Stimulated activated CD8-positive, alpha-beta memory T cell treated with anti-CD3 and anti-CD28 coated beads, Interleukin-4, amount 100 ng/mL, for 24 hours (primary cell): ENCODE measurements at places on chromosomes 5 and 9.

DNA sequence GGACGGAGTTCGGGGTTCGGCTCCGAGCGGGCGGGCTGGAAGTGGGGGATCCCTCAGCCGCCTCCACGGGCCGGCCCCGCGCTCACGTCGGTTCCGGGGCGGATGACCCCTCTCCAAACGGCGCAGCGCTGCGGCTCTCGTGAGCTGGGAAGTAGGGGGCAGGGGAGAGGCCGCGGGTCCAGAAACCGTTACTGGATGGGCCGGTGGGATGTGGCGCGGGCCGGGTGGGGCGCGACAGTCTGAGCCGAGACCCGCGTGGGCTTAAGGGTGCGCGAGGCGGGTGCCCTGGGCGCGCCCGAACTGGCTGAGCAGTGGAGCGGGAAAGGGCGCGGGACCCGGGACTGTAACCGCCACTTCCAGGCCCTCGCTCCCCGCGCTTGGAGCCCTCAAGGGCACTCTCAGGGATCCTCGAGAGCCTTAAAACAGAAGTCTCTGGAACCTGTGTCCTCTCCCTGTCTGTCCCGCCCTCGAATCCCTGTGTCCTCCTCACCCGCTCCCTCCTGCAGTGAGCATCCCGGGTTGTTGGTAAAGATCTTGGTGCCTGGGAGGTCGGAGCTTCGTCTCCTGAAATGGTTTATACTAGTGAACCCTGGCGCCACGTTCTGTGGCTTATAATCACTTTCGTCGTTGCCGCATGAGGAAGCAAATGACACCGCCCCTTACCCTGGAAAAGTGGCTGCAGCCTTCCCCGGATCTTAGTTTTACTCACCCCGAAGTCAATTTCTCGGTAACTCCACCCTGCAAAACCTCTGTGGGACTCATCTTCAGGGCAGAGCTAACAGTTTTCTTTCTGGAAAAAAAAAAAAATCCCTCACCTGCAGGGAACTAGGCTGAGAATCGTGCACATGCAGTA, 571 bp upstream of the MARCHF11 start:
- DNase-seq = no peak

GRCh38 chr9:91421128-91421765, 2.4 kb downstream of the NFIL3 start:
- no peak for DNase-seq

GRCh38 chr5:177023303-177023664, 788 bp downstream of the ZNF346 start:
- DNase-seq = no peak

DNA sequence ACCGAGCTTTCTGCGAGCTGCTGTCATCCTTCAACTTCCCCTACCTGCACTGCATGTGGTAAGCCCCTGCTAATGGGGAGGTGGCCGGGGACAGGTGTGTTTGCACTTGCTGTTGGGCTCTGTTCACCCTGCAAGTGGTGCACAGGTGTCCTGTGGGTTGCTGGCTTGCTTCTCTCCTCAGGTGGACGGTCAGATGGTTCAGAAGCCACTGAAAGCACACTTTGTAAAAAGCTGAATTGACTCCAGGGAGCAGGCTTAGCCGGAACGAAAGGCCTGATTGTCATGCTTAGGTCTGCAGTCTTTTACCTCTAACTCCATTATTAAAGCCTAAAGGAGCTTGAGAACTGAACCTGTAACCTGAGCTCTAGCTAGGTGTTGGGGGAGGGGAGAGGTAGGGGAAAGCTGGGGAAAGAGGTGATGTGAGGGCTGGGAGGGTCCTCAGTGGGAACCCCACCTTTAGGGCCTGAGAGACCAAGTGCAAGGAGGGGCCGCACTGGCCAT, 37.6 kb downstream of the ACER2 start:
- no peak for DNase-seq

DNA sequence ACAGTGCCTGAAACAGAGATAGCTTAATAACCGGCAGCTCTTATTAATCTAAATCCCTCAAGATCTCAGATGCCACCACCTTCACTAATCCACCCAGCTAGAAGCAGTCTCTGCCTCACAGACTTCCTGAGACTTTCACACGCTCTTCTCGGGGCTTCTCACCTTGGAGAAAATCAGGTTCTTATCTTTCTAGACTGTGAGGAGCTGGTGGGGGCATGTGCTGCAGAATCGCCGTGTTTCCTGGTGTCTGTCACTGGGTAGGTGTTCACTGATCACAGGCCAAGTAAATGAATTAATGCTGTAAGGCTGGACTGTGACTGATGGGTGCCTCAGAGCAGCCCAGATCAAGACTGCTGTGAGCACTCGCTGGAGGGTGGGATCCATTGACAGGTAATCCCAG, 101.7 kb downstream of the PSD2 start:
- no peak for DNase-seq

GRCh38 chr9:34976441-34976840, 13.1 kb upstream of the DNAJB5 start:
- no peak for DNase-seq

DNA sequence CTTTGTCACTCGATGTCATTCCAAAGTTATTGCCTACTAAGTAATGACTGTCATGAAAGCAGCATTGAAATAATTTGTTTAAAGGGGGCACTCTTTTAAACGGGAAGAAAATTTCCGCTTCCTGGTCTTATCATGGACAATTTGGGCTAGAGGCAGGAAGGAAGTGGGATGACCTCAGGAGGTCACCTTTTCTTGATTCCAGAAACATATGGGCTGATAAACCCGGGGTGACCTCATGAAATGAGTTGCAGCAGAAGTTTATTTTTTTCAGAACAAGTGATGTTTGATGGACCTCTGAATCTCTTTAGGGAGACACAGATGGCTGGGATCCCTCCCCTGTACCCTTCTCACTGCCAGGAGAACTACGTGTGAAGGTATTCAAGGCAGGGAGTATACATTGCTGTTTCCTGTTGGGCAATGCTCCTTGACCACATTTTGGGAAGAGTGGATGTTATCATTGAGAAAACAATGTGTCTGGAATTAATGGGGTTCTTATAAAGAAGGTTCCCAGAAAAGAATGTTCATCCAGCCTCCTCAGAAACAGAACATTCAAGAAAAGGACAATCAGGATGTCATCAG, 11.3 kb downstream of the TLR4 start:
- DNase-seq = no peak

- DNase-seq = no peak
These were observed 62.1 kb upstream of the ATG10 start for GRCh38 chr5:81909677-81910076.

- no peak for DNase-seq
These were observed 61.4 kb downstream of the CERT1 start for GRCh38 chr5:75450069-75450468.

DNA sequence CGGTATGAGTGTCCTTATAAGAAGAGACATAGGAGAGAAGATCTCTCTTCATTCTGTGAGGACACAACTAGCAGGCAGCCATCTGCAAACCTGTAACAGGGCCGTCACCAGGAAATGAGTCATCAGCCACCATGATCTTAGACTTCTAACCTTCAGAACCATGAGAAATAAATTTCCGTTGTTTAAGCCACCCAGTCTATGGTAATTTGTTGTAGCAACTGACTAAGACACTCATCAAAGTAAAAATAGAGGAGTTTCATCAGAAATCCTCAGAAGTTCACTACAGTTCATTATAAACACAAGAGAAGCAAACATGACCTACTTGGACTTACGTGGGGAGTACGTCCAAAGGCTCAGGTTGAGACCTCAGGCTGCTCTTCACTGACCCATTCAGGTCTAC, 357.7 kb downstream of the SEMA5A start:
- no peak for DNase-seq

GRCh38 chr9:13364271-13365000, 84.9 kb upstream of the MPDZ start:
- DNase-seq = no peak

GRCh38 chr9:72271613-72272478, 93.2 kb downstream of the ZFAND5 start:
- no peak for DNase-seq

DNA sequence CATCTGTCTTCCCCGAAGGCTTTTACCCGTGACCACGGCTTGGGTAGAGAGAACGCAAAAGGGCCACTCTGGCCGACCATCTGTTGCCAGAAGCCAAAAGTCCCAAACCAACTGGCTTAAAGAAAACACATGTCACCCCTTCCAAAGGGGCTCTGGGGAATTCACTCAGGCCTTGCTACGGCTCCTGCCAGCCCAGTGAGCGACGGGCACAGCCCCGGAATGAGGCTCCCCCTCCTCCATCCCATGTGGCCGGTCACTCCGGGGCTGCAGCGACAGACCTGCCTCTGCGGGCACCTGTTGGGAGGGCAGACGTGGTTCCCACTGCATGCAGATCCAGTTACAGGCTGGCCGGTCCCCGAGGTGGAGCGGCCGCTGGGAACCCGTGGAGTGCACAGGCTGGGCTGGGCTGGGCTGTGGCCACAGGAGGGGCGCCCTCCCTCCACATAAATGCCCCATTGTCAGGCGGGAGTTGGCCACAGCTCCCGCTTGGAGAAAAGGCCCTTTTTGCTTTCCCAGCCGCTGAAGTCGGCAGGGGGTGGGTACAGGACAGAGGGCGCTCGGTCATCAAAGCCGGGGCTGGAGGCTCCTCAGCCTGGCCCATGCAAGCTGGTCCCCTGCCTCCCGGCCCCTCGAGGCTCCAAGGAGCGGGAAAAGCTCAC, 19.9 kb downstream of the NOTCH1 start:
- no peak for DNase-seq

GRCh38 chr5:26026044-26026443, 1012.3 kb downstream of the CDH9 start:
- DNase-seq = no peak

DNA sequence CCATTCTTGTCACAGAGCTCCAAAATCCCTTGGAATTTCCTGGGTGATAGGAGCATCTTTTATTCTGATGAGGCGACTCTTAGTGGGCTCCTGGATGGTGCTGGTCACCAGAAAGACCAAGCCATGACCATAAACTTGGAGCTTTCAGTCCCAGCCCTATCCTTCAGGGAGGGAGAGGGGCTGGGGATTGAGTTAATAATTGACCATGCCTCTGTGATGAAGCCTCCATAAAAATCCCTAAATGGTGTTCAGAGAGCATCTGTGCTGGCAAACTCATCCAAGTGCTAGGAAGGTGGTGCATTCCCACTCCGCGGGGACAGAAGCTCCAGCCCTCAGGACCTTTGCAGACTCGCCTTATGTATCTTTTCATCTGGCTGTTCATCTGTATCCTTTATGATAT, 28.7 kb downstream of the MCCC2 start:
- no peak for DNase-seq

- DNase-seq = no peak
These were observed 11.5 kb downstream of the IGFBPL1 start for GRCh38 chr9:38412751-38413150.

DNA sequence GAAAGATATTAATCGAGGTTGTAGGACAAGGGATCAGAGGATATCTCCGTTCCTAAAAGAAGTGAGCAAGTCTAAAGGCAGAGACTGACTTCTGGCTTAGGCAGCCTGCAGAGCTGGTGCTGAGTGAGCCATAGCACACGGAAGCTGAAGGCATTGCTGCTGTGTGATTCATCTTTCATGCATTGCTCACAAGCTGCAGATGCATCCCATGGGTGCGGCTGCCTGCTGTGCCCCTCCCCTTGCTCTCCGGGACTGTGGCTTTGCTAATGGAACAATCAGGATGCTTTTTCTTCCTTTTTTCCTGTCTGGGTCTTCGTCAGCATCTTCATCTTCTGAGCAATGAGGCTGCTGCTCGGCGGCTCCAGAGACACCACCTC, 341.4 kb downstream of the DIRAS2 start:
- DNase-seq = no peak

- no peak for DNase-seq
These were observed 49.8 kb downstream of the PIK3R1 start for GRCh38 chr5:68265347-68265746.

DNA sequence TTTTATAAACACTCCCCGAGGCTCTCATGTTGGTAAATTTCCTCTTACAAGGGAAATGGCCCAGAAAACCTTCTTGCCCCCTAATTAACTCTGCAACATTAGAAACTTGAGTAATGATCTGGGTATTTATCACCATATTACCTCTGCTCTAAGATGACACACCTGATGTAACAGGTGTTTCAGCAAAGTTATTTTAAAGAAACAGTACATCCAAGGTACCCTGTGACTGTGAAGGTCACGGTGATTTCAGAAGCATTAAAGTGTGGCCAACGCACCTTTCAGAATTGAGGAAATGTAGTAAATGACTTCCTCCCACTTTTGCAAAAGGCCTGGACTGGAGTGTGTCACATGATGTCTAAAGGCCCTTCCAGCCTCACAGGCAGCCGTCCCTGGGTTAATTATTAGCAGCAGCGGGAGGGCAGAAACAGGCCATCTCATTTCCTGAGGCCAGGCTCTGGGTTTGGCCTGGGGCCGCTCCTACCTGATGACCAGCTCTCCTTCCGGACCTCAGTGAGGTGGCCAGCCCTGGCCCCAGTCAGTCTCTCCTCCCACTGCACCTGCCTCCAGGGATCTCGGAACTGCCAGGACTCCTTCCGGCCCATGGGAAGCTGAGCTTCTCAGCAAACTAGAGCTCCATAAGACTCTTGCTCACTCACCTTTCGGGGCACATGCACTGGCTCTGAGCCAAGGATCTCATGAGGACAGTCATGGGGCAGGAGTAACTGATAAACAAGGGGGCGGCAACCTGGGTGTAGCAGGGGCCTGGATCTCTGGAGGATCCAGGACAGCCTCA, 20.7 kb downstream of the PTPN3 start:
- DNase-seq = no peak

- no peak for DNase-seq
These were observed 582.4 kb upstream of the BRINP1 start for GRCh38 chr9:119951591-119951990.

DNA sequence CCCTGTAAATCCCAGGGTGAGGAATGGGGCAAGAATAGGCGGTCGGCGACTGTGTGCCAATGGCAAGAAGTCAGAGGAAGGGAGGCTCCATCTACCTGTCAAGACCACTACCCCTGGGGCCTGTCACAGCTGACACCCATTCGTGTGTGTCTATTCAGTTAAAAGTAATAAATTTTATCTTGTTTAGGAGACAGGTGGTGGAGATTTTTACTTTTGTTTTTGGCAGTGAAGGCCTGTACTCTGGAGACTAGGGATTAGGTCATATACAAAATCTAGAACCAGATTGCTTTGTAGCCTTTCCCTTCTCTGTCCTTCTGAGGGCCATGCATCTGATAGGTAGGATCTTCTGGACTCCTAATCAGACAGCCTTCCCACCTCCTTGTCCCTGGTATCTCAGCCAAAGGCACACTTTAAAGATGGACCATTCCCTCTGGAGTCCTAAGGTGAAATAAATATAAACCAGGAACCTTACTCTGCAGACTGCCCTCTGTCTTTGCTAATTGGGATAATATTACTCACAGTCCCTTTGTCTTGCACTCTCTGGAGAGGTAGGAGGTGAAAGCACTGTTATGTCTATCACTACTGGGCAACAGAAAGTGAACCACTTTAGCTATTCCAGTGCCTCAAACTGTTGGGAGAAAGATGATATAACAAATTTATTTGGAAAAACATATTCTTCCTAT, 213.2 kb upstream of the ACTBL2 start:
- no peak for DNase-seq
